ENCODE measurements at places on chromosomes 5 and 9.

DNA sequence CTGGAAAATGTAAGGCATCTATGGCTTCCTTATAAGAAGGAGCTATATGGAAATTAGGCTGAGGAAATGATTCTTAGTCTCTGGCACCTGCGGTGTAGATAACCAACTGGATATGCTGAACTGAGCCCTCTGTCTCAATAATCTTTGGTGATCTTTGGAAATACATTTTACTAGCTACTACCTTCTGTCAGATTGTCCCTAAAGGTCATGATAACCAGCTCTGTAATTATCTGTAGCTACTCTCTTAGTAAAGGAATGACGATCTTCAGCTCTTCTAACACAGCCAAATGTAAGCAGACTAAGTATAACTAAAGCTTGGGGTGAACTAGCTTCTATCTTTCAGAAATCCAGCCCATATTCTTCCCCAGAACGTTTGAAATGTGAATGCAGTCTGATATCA lies 124.9 kb upstream of the GRHPR start:
- peaks cover 65% of the 10 kb centered on the region for H3K4me1 ChIP-seq
- no peak for DNase-seq
- H3K27ac ChIP-seq = no peak overlapping the region
- H3K36me3 ChIP-seq = peaks cover 17% of the 10 kb centered on the region
- no peak overlapping the region for H3K4me3 ChIP-seq

GRCh38 chr5:151063142-151063989 lies 17.5 kb downstream of the TNIP1 start:
- H3K36me3 ChIP-seq = peaks cover 98% of the 10 kb centered on the region
- H3K27me3 ChIP-seq = no peaks in the 10 kb centered on the region
- DNase-seq = no peak
- peaks cover 82% of the 10 kb centered on the region for H3K4me1 ChIP-seq
- peak overlapping the region; percentile 89 for H3K27ac ChIP-seq

DNA sequence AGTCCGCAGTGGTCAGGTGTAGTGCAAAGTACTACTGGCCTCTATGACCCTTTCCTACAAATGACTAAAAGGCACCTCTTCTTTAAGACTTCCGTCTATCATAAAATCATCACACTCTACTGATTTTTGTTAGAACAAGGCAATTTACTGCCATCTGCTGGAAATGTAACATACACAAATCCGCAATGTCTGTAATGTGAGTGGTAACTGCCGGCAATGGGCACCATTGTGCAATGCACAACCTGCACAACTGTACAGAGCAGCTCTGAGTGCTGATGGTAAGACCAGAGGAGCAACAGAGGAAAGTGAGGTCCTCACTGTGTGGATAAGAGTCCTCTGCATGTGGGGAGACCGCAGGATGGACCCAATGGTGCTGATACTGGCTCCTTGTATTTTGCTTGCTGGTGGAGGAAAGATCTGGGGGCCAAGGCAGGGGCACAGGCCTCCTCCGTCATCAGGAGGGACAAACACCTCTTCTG lies 103.7 kb downstream of the ATPSCKMT start:
- DNase-seq = no peak
- H3K27ac ChIP-seq = no peak overlapping the region
- H3K4me3 ChIP-seq = no peak overlapping the region
- H3K4me1 ChIP-seq = no peaks in the 10 kb centered on the region

- peak overlapping the region; percentile 69 for H3K27ac ChIP-seq
- no peaks in the 10 kb centered on the region for H3K36me3 ChIP-seq
- H3K4me1 ChIP-seq = peaks cover 64% of the 10 kb centered on the region
- H3K27me3 ChIP-seq = no peaks in the 10 kb centered on the region
Observed at GRCh38 chr5:76331126-76331525, 72.0 kb upstream of the IQGAP2 start.

GRCh38 chr5:57586649-57587048 lies 104.0 kb upstream of the ACTBL2 start:
- H3K4me1 ChIP-seq = no peaks in the 10 kb centered on the region
- H3K27me3 ChIP-seq = peaks cover 9% of the 10 kb centered on the region
- DNase-seq = no peak
- no peak overlapping the region for H3K27ac ChIP-seq
- H3K4me3 ChIP-seq = no peak overlapping the region

DNA sequence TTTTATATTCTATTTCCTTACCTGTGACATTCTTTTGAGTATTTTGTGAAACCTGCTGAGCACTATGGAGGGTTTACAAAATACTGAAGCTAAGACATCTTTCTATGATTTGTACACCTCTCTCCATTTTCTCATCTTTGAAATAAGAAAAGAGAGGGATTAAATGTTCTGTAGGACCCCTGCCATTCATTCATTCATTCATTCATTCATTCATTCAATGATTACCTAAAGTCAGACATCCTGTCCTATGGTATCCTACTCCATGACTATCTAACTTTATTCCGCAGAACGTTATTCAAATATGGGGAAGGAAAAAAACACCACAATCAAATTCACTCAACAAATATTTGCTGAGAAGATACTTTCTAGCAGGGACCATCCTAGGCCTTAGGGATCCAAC lies 51.4 kb downstream of the AP3B1 start:
- no peaks in the 10 kb centered on the region for H3K27me3 ChIP-seq
- no peak overlapping the region for H3K27ac ChIP-seq
- H3K4me3 ChIP-seq = no peak overlapping the region
- no peak for DNase-seq
- peaks cover 1% of the 10 kb centered on the region for H3K4me1 ChIP-seq

GRCh38 chr5:170625221-170626165 lies 121.7 kb downstream of the KCNIP1 start:
- peaks cover 1% of the 10 kb centered on the region for H3K27me3 ChIP-seq
- no peak overlapping the region for H3K4me3 ChIP-seq
- H3K4me1 ChIP-seq = no peaks in the 10 kb centered on the region
- no peaks in the 10 kb centered on the region for H3K36me3 ChIP-seq
- no peak for DNase-seq
- no peak overlapping the region for H3K27ac ChIP-seq

- no peaks in the 10 kb centered on the region for H3K27me3 ChIP-seq
- no peak for DNase-seq
- no peak overlapping the region for H3K27ac ChIP-seq
- H3K36me3 ChIP-seq = no peaks in the 10 kb centered on the region
Observed at GRCh38 chr5:45335978-45336377, 360.2 kb downstream of the HCN1 start.

GRCh38 chr5:80369521-80369920 lies 38.3 kb upstream of the ZFYVE16 start:
- no peak for DNase-seq
- peaks cover 25% of the 10 kb centered on the region for H3K27me3 ChIP-seq
- H3K27ac ChIP-seq = no peak overlapping the region

- DNase-seq = no peak
- H3K4me1 ChIP-seq = no peaks in the 10 kb centered on the region
- no peak overlapping the region for H3K27ac ChIP-seq
- H3K27me3 ChIP-seq = no peaks in the 10 kb centered on the region
- no peaks in the 10 kb centered on the region for H3K36me3 ChIP-seq
Observed at GRCh38 chr9:115637661-115638060, 515.9 kb upstream of the PAPPA start.

DNA sequence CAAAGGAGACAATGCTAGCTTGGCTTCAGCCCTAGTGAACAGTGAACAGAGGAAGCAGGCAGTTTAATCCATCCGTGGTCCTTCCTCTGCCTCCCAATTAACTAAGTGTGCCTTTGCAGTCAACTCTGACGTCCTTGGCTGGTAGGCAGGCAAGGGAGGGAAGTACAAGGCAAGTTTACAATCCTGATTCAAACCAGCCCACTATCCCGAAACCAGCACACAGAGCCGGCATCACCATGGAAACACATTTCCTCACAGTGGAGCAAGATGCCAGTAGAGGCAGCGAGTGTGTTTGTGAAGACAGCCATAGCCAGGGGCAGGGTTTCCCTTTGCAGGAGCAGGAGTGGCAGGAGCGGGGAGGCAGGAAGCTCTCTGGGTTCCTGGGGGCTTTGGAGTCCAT lies 73.9 kb downstream of the GOLPH3 start:
- DNase-seq = no peak
- no peaks in the 10 kb centered on the region for H3K27me3 ChIP-seq

- H3K36me3 ChIP-seq = no peaks in the 10 kb centered on the region
- H3K4me1 ChIP-seq = no peaks in the 10 kb centered on the region
- no peak overlapping the region for H3K27ac ChIP-seq
- H3K4me3 ChIP-seq = no peak overlapping the region
- no peak for DNase-seq
- H3K27me3 ChIP-seq = no peaks in the 10 kb centered on the region
Observed at GRCh38 chr5:124593952-124594351, 152.5 kb downstream of the ZNF608 start.

- H3K27ac ChIP-seq = no peak overlapping the region
- DNase-seq = no peak
- no peaks in the 10 kb centered on the region for H3K4me1 ChIP-seq
- H3K4me3 ChIP-seq = no peak overlapping the region
- no peaks in the 10 kb centered on the region for H3K36me3 ChIP-seq
- H3K27me3 ChIP-seq = no peaks in the 10 kb centered on the region
Observed at GRCh38 chr5:122559676-122560075, 215.2 kb upstream of the SNX2 start.

DNA sequence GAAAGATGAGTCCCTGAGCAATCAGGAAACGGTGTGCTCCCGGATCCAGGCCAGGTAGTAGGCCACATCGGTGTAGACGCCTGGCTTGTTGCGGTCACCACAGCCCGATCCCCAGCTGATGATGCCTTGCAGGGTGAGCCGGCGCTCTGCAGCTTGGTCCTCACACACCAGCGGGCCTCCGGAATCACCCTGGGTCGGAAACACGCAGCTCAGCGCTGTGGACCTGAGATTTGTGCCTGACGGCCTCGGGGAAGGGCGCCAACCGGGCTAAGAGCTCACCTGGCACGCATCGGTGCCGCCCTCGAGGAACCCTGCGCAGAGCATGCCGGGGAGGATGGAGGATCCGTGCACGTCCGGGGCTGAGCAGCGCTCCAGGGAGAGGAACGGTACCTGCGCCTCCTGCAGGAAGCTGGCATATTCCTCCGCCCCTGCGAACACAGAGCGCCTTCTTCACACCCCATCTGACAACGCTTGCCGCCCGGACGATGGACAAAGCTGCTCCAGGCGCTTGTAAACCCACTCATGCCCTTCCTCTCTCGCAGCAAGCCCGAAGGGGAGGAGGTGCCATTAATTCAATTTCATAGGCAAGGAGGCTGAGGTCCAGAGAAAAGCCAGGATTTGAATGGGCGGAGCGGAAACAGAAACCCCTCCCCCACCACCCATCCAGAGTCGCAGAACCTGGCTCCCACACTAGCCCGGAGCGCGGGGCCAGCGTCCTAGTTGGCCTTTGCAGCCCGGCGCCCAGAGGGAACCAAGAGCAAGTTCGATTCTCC lies 2.0 kb upstream of the PFN3 start:
- no peaks in the 10 kb centered on the region for H3K36me3 ChIP-seq
- peaks cover 23% of the 10 kb centered on the region for H3K27me3 ChIP-seq
- H3K27ac ChIP-seq = no peak overlapping the region
- DNase-seq = peak; percentile 55
- peaks cover 19% of the 10 kb centered on the region for H3K4me1 ChIP-seq

DNA sequence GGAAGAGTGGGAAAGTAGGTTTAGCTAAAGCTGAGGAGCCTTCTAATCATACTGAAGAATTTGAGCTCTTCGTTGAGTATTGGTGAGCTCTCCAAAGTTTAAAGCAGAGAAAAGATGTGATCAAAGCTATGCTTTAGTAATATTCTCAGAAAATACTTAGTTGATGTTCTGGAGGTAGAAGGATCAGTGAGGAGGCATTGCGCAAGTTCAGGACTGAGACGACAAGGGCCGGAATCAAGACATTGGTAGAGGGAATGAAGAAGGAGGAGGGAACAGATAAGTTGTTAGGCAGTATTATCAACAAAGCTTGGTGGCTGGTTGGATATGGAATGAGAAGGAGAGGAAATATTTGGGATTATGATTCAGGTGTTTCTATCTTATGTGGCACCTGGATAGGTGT lies 7.1 kb downstream of the CAVIN4 start:
- no peaks in the 10 kb centered on the region for H3K27me3 ChIP-seq
- no peaks in the 10 kb centered on the region for H3K4me1 ChIP-seq
- H3K27ac ChIP-seq = no peak overlapping the region
- no peak for DNase-seq

GRCh38 chr9:5441043-5441442 lies 3.3 kb upstream of the PLGRKT start:
- no peak overlapping the region for H3K4me3 ChIP-seq
- no peak overlapping the region for H3K27ac ChIP-seq
- H3K27me3 ChIP-seq = no peaks in the 10 kb centered on the region

DNA sequence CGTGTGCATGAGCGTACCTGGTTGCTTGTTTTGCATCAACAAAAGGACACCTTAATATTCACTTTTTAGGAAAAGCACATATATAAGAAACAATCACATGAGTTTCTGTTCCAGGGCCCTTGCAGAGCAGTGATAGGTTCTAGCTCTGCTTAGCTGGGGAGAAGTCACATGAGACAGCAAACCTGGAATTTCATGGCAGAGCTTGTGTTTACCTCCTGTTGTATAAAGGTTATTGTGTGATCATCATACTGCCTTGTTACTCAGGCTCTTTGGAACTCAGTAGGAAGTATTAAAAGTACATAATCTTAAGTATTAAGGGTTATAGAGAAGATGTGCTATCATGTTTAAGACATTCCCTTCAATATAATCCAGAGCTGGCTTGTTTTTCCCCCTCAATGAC lies 18.0 kb upstream of the VLDLR start:
- no peak for DNase-seq
- no peaks in the 10 kb centered on the region for H3K4me1 ChIP-seq
- no peak overlapping the region for H3K27ac ChIP-seq
- H3K27me3 ChIP-seq = peaks cover 24% of the 10 kb centered on the region

DNA sequence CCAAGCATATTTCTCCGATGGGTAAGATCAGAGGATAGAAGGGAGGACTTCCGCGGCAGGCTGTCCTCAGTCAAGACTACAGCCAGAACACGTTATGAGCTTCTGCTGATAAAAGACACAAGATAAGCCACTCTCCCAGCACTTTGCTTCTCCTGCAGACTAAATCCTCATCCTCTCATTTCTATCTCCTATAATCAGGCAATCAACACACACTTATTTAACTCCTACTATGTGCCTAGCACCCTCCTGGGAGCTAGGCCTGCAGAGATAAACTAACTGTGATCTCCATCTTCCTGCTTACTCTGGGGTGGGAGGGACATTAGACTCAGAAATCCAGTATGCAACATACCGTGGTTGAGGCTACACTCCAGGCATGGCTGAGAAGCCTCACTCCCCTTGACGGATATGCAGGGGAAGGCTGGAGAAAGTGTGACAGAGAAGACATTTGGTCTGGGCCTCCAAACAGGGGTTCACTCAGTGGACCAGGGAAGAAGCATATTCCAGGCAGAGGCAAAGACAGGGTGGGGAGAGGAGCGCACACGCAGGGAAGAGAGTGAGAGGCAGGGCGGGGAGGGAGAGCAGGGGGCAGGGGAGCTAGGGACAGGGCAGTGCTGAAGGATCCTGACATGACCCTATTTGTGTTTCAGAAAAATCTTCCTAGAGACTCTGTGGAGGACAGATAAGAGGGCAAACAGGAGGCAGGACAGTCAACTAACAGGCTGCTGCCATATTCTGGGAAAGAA lies 274.1 kb downstream of the DENND1A start:
- no peaks in the 10 kb centered on the region for H3K4me1 ChIP-seq
- no peak overlapping the region for H3K4me3 ChIP-seq
- DNase-seq = no peak
- peaks cover 3% of the 10 kb centered on the region for H3K36me3 ChIP-seq
- H3K27me3 ChIP-seq = peaks cover 14% of the 10 kb centered on the region
- no peak overlapping the region for H3K27ac ChIP-seq

- H3K27ac ChIP-seq = no peak overlapping the region
- H3K4me1 ChIP-seq = peaks cover 2% of the 10 kb centered on the region
- no peak for DNase-seq
- H3K27me3 ChIP-seq = no peaks in the 10 kb centered on the region
- peak overlapping the region; percentile 5 for H3K4me3 ChIP-seq
Observed at GRCh38 chr5:178483620-178484019, 106.6 kb downstream of the COL23A1 start.

- no peaks in the 10 kb centered on the region for H3K27me3 ChIP-seq
- DNase-seq = no peak
- H3K4me1 ChIP-seq = no peaks in the 10 kb centered on the region
- no peak overlapping the region for H3K27ac ChIP-seq
- H3K4me3 ChIP-seq = no peak overlapping the region
Observed at GRCh38 chr9:1775230-1775629, 239.9 kb upstream of the SMARCA2 start.

All from activated T-helper 2 cell treated with anti-CD3 and anti-CD28 coated beads, Interferon-gamma antibody, Interleukin-2, Interleukin-4, amounts not matched to agents 10 μg/mL and 5 μg/mL and 100 μg/mL, durations not matched to agents 14 hours and 24 hours and 36 hours (primary cell).